ENCODE measurements at places on chromosomes 2 and 18. TPM values are rescaled to one million over a fixed set of nuclear protein-coding genes. Genes with fewer than 3 reads are reported as not detected.

DNA sequence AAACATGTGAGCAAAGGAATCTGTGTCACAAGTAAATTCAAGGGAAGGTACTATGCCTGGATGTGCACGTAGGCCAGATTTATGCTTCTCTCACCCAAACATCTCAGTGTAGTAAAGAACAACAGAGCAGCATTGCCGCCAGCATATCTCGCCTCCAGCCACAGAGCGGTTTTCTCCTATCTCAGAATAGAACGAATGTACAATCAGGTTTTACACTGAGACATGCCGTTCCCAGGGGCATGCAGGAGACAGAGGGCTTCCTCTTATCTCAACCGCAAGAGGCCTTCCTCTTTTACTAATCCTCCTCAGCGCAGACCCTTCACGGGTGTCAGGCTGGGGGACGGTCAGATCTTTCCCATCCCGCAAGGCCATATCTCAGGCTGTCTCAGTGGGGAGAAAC lies 175.3 kb downstream of the RPIA start:
- peak; percentile 18 for DNase-seq

The DOK1 gene
- total RNA-seq: 3.1 TPM

- no peak for DNase-seq
Measured at GRCh38 chr2:53770264-53770663, 2.7 kb downstream of the CHAC2 start.

The OTOS gene
- total RNA-seq: not detected

GRCh38 chr18:111306-112014 lies 46.9 kb upstream of the USP14 start:
- peak; percentile 53 for DNase-seq

All from RPMI7951 (cell line).